ENCODE measurements at places on chromosomes 12 and 14.

DNA sequence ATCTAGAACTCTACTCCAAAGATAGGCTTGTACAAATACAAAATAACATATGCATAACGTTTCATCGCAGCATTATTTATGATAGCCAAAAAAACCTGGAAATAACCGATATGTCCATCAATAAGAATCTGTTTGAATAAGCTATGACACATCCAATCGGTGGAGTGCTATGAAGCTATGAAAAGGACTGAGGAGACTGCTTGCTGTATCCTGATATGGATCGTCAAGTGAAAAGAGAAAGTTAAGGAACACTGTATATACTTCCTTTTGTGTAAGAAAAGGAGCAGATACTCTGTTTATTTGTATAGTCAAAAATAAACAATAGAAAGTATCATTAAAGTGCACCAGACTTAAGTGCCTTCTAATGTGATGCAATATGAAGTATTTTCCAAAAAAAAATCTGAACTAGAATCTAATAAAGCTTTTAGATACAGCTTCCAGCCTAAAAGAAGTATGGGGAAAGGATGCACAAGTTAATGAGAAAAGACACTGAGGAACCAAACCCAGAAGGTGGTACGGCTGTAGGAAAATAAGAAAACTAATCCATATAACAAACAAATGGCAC is 645 bp upstream of the KLHDC1 start:
- DNase-seq, result no peak

- no peak for DNase-seq
Measured at GRCh38 chr12:55019784-55020183, at the start of gene NEUROD4. Gene NEUROD4, plus strand, starts transcription at chr12:55019974. Its CDS starts 6,466 bp downstream, at chr12:55026440.

GRCh38 chr12:108822497-108823205 is 34.7 kb downstream of the SSH1 start:
- DNase-seq, result no peak

- no peak for DNase-seq
Measured at GRCh38 chr12:19447386-19447785, 8.1 kb downstream of the AEBP2 start.

DNA sequence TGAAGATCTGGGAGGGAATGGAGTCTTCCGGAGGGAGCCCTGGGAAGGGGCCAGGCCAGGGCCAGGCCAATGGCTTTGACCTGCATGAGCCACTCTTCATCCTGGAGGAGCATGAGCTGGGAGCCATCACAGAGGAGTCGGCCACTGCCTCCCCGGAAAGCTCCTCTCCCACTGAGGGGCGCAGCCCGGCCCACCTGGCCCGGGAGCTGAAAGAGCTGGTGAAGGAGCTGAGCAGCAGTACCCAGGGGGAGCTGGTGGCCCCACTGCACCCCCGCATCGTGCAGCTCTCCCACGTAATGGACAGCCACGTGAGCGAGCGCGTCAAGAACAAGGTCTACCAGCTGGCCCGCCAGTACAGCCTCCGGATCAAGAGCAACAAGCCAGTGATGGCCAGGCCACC is 37.7 kb downstream of the PLEKHG3 start:
- DNase-seq, result no peak

DNA sequence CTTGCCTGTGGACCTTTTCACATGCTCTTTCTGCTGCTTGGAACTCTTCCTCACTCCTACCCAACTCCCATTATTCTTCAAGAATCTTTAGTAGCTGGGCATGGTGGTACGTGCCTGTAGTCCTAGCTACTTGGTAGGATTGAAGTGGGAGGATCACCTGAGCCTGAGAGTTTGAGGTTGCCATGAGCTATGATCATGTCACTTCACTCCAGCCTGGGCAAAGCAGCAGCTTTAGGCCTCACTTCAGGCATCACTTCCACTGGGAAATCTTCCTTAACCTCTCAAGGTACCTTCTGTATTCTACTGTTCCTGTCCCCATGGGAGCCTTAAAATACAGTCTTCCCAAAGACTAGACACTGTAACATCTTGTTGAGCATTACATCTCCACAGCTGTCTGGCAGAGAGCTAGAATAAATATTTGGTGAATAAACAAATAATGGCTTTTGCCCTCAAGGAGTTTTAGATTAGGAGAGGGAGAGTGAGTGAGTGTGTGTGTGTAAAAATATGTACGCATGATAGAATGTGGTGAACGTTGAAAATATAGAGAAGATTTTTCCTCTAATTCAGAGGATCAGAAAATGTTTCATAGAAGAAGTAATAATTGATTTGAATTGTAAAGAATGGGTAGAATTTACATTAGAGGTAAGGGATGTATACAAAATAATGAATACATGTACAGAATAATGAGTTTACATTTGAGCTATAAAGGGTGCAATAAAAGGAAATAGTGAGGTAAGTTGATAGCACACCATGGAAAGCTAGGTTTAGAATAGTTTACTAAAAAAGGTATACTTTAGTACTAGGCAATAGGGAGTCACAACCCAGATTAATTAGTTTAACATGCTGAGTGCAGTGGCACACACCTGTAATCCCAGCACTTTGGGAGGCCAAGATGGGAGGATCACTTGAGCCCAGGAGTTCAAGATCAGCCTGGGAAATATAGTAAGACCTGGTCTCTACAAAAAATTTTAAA is 29.2 kb upstream of the BMAL2 start:
- no peak for DNase-seq

DNA sequence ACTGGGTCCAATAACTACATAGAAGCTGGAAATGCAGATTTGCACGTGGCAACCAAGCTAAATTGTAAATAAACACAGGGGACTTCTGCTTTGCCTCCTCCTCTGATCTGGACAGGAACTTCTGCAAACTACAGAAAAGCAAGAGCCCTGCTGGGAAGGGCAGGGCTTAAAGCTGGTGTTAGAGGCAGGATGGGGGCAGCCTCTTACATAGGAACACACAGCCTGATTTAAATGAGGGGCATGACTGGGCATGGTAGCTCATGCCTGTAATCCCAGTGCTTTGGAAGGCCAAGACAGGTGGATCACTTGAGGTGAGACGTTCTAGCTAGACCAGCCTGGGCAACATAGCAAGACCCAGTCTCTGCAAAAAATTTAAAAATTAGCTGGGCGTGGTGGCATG is 46.7 kb downstream of the ERH start:
- DNase-seq, result no peak

- DNase-seq, result no peak
Measured at GRCh38 chr12:69459477-69459876, 10.7 kb upstream of the FRS2 start.

DNA sequence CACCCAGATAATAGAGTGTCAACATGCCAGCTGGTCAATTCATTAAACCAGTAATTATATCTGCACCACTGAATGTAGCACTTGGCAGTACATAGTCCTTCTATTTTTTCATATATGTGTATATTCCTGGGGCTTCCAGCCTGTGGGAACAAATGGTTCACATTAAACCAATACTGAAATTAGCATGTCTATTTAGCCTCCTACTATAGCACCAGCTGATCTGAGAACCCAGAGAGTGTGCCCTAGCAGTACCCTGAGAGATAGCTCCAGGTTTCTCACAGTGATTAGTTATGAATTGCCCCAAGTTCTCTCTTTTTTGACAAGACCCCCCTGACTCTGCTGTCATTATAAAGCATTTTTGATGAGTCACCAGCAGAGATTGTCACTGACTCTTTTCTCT is 1097.3 kb upstream of the FLRT2 start:
- no peak for DNase-seq

DNA sequence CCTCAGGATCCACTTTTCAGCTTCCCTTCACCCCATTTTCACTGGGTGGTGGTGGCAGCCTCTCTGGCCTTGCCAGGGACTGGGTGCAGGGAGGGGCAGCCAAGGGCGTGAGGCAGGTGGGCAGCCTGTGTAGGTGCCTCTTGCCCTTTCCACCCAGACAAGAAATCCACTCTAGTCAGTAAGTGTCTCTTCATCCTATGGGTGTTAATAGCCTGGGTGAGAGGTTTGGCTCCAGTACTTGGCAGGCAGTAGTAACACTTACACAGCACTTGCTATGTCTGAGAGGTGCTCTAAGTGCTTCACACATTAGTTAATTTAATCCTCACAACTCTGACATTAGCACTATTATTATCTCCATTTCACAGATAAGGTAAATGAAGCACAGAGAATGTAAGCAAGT is 171.9 kb downstream of the EMP1 start:
- DNase-seq, result no peak

GRCh38 chr14:85663256-85663655 is 133.3 kb downstream of the FLRT2 start:
- no peak for DNase-seq

GRCh38 chr12:14936224-14936861 is 2.0 kb downstream of the ERP27 start:
- no peak for DNase-seq

DNA sequence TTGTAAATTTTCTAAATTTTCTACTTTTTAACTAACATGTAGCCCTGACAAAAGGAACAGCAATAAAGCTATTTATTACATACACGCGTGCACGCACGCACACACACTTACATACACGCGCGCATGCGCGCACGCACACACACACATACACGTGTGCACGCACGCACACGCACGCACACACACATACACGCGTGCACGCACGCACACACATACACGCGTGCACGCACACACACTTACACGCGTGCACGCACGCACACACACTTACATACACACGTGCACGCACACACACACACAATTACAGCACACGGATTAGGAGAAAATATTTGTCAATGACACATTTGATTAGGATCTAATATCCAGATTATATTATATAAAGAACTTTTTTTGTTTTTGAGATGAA is 27.9 kb downstream of the DHX37 start:
- DNase-seq, result no peak

DNA sequence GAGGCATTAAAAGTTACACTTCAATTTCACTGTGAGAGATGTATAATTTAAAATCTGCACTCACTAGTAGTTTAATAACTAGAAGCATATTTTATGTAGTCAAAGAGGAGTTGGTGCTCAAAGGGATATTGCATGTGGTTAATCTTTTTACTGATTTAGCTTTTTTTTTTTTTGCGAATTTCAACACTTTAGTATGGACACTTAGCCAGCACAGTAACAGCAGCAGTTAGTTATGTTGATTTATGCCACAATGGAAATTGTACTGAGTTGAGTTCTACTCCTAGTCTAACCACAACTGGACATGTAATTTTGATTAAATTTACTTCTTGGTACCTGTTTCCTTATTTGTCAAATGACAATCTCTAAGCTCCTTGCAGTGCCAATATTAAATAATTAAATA is 104.2 kb downstream of the RERG start:
- DNase-seq, result no peak

- no peak for DNase-seq
Measured at GRCh38 chr14:51582437-51582836, 69.3 kb upstream of the FRMD6 start.

- no peak for DNase-seq
Measured at GRCh38 chr14:80658733-80659132, 282.8 kb downstream of the CEP128 start.

DNA sequence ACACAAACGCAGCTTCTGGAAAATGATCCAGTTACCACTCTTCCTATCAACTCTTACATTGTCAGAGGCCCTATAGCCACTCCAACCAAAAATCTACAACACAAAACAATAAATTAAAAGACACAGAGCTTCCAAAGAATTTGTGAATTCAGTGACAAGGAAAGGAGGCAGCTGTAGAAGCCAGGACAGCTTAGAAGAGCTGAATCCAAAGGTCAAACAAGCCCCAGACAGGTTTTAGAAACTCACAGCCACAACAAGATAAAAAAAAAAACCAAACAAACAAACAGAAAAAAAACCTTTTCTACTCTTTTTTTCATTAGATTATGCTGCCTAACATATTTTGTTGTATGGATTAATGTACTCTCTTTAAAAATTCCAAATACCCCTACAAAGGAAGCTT is 94.4 kb downstream of the KIF21A start:
- no peak for DNase-seq

DNA sequence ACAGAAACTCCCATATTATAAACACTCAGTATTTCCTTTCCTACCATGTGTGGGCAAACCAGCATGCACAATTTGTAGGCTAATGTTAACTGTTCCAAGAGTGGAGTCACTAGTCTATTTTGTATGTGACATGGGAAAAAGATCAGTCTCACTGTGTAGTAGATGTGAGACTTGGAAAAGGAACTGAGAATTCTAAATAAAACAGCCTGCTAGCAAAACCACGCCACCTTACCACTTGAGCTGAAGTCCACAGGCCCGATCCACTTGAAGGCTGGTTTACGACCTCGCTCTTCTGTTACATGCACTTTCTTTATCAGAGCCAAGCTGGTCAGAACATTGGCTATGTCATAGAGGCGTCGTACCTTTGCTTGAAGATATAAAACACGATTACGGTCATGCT is 22.5 kb downstream of the E2F7 start:
- no peak for DNase-seq

GRCh38 chr12:104279164-104279563 is 24.4 kb upstream of the EID3 start:
- no peak for DNase-seq

GRCh38 chr14:23578560-23579310 is at the start of gene JPH4:
Gene JPH4, minus strand, starts transcription at chr14:23578790. Its CDS starts 1,337 bp downstream, at chr14:23577453.
- DNase-seq, result no peak

GRCh38 chr12:126139355-126139754 is 1074.1 kb downstream of the AACS start:
- DNase-seq, result no peak

GRCh38 chr14:86999036-86999435 is 993.9 kb downstream of the GALC start:
- no peak for DNase-seq

DNA sequence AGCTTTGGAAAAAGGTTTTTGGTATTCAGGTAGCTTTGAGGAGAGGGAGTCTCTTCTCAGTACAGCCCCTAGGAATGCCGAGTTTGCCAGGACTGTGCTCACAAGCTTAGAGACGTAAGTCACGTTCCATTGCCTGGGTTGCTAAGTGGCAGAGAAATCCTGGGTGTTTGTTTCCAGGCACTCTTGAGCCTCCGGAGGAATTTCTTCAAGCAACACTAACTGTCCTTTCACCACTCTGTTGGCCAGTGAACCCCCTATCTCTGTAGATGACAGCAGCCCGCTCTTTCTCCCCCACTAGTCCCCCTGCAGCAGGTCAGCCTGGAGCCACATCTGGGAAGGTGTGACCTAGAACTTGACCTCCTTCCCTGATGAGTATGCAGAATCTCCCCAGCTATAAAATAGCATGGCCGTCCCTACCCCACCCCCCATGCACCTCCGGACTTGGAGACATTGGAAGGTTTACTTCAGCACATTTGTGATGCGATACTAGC is 162.7 kb downstream of the ZFP36L1 start:
- DNase-seq, result no peak

DNA sequence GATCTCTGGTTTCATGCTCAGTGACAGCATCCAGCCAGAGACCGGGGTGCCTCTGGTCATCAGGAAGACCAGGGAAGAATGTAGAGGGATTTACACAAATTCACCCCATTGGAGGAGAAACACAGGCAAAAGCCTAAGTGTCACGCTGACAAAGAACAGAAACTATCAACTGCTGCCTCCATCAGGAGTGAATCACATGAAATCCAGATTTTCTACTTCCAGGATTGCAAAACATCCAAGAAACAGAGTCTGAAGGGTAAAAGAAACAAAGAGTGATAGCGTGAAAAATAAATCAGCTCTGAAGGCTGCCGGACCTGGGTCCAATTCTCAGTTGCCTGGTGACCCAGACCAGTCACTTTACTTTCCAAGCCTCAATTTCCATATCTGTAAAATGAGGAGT is 136.1 kb upstream of the MAP1LC3B2 start:
- no peak for DNase-seq

GRCh38 chr14:94152676-94153075 is 21.4 kb upstream of the PPP4R4 start:
- no peak for DNase-seq

- DNase-seq, result no peak
Measured at GRCh38 chr12:1608713-1609119, 14.3 kb upstream of the FBXL14 start.
